Naive B cell (primary cell): ENCODE measurements at places on chromosomes 12 and 14. TPM values are rescaled to one million over a fixed set of nuclear protein-coding genes. Genes with fewer than 3 reads are reported as not detected.

LHX5 gene
- not detected for polyA plus RNA-seq

ZNF641 gene
- polyA plus RNA-seq: 12.7 TPM

KRT5 gene
- polyA plus RNA-seq: not detected

VWF gene
- polyA plus RNA-seq: not detected

FAM186B gene
- 0.16 TPM for polyA plus RNA-seq

RECQL gene
- 52.4 TPM for polyA plus RNA-seq

FKBP11 gene
- polyA plus RNA-seq: 29.3 TPM

KRT79 gene
- polyA plus RNA-seq: not detected

STON2 gene
- polyA plus RNA-seq: 0.21 TPM

PRMT5 gene
- polyA plus RNA-seq: 43.7 TPM

SCNN1A gene
- polyA plus RNA-seq: not detected

GARIN6 gene
- not detected for polyA plus RNA-seq

AQP2 gene
- polyA plus RNA-seq: not detected
